Activated CD4-positive, alpha-beta memory T cell treated with anti-CD3 and anti-CD28 coated beads, Interleukin-2, amount 10 ng/mL, durations not matched to agents 7 days and 5 days (primary cell): ENCODE measurements at places on chromosomes 13 and 19.

GRCh38 chr13:63107179-63107943 lies 1691.7 kb upstream of the PCDH20 start:
- no peak for DNase-seq

DNA sequence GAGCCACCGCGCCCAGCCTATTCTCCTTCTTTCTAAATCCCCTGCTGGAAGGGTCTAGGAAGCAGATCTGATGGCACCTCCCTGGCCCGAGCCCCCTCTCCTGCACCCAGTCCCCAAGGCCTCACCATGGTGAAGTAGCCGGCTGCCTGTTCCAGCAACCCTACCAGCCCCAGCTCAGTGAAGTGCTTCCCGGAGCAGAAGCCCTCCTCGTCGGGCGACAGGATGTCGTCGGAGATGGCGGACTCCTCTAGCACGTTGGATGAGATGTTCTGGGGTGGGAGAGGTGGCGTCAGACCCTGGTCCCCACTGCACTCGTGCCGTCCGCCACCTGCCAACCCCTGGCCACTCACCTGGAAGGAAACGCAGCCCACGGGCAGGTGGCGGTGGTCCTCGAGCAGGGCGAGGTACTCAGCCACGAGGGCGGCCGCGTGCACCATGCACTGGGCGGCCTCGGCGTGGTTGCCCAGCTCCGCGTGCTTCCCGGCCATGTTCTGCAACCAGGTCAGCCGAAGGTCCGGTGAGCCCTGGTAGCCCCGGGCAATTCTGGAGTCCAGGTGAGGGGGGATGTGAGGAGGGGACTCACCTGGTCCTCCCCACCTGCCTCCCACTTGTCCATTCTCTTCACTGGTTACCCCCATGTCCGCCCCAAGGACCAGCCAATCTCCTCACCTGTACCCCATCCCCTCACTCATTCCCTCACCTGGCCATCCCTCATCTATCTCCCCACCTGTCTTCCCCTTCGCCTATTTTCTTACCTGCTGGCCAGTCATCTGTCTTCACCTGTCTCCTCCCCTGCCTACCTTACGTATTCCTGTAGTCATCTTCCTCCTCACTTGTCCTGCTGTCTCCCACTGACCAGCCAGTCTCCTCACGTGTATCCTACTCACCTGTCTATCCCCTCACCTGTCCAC lies 11.5 kb upstream of the KANK2 start:
- no peak for DNase-seq

GRCh38 chr19:42191855-42192254 lies 25.6 kb downstream of the DEDD2 start:
- no peak for DNase-seq

GRCh38 chr13:32316028-32316339 lies 676 bp downstream of the BRCA2 start:
- no peak for DNase-seq

DNA sequence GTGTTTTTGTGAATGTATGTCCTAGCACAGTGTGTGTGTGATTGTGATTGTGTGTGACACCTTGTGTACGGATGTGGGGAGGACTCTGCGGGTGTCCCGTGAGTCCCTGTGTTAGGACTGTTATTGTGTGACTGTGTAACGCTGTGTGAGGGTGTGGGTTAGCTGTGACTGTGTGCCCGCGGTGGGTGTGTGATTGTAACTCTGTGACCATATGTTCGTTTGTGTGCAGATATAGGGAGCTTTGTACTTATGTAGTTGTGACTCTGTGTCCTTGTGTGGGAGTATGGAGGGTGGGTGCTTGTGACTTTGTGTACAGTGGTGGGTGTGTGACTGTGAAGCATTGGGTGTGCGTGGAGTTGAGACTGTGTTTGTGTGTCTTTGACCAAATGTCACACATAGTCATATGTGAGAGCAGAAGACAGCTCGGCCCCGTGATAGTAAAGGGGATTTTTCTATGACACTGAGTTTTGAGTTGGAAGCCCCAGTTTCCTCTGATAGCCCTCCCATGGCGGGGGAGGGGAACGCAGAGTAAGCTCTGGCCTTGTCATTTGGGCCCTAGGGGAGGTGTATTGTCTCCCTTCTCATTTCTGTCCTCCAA lies 949 bp upstream of the ZNF260 start:
- DNase-seq = peak; percentile 17

GRCh38 chr19:11797491-11797890 lies 832 bp upstream of the ZNF491 start:
- DNase-seq = peak; percentile 76

GRCh38 chr19:48874303-48875135 lies 2.3 kb downstream of the PPP1R15A start:
- peak; percentile 47 for DNase-seq

- DNase-seq = no peak
Measured at GRCh38 chr19:13146763-13147563, 3.2 kb downstream of the STX10 start.

DNA sequence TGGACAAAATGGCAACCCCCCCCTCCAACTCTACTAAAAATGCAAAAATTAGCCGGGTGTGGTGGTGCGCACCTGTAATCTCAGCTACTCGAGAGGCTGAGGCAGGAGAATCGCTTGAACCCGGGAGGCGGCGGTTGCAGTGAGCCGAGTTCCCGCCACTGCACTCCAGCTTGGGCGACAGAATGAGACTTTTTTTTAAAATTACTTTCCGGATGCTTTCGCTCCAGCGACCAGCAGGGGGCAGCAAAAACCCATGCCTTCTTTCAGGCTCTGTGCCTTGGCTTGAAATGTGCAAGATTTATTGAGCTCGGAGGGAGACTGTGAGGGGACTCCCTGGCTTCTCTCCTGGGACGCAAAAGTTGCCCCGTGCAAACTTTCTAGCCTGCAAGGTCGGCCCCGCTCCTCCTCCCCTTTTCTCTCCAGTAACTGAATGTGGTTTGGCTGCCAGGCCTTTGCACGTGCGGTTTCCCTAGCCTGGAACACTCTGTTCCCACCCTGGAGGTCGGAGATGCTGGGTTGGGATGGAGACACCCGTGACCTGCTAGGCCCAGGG lies 61.4 kb upstream of the NFIC start:
- DNase-seq = peak; percentile 79

GRCh38 chr19:41701401-41702075 lies 6.9 kb upstream of the CEACAM5 start:
- peak; percentile 13 for DNase-seq
